Stimulated activated CD4-positive, alpha-beta T cell treated with anti-CD3 and anti-CD28 coated beads, Interleukin-15, amount 100 ng/mL, for 1 hour (primary cell): ENCODE measurements at places on chromosomes 13 and 19.
A peak's percentile ranks its signal among the peaks of the same experiment; 100 is the strongest.

- peak; percentile 51 for DNase-seq
These were observed 87.2 kb downstream of the SLC7A1 start for GRCh38 chr13:29508130-29508875.

DNA sequence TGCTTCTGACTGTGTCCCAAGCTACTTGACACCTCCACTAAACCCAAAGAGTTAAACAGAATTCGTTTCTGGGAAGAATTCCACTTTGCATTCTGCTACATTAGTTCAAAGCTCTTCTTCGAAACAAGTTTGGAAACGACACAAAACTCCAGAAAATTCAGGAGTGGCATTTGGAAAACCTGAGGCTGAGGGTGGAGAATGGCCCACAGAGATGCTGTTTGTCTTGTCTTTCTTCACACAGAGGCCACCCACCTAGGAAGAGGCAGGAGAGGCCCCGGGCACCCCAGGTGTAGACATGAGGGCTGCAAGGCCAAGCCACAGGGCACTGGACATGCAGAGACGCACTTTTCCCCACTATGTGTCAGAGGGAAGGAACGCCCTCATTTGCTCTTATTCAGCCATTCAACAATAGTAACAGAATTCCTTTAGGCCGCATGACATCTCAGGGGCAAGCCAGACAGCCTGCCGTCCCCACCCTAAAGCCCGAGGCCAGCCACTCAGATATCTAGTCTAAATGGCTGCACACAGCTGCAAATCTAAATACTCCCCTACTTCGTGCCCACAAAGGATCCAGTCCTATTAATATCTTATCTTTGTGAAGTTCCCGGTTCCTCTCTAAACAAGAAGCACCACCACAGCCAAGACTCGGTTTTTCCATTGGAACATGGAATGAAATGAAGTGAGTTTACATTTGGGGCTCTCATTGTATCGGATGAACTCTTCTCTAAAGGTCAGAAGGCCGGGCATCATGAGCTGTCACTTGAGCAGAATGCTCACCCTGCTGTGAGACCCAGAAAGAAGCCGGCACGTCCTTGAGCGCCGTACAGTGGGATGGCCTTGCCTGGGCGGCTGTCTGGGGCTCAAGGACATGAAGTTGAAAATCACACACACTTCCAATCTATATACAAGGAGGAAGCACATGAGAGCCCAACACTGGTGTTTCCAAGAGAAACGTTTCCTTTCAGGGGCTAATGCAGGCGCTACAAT is 19.8 kb downstream of the COL4A1 start:
- no peak for DNase-seq

GRCh38 chr19:42487032-42487797 is 41.1 kb downstream of the CEACAM1 start:
- DNase-seq, result no peak

GRCh38 chr19:40673397-40673796 is 17.1 kb downstream of the NUMBL start:
- DNase-seq, result no peak

- no peak for DNase-seq
These were observed 90.9 kb downstream of the TEX29 start for GRCh38 chr13:111411151-111411858.

DNA sequence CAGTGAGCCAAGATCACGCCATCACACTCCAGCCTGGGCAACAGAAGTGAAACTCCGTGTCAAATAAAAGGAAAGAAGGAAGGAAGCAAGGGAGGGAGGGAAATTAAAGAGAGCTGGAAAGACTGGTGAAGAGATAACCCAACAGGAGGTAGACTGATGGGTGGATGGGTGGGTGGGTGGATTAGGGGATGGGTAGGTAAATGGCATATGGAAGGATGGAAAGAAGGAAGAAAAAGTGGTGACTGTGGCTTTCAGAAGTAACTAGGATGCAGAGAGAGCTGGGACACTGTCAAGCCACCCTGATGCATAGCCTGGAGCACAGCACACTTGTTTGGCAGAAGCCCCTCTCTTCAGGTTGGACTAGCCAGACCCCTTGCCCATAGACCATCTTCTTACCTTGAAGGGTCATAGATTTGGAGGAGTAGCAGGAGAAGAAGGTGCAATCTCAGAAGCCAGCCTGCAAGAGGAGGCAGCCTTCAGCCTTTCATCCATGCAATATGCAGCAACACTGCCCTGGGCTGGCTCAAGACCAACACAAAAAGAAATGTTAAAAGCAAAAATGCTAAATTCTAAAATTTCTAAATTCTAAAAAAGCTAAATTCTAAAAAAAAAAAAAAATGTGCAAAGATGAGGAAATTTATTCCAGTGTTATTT is 5.1 kb downstream of the IQCN start:
- no peak for DNase-seq
